ENCODE measurements at places on chromosomes 3 and 15.

DNA sequence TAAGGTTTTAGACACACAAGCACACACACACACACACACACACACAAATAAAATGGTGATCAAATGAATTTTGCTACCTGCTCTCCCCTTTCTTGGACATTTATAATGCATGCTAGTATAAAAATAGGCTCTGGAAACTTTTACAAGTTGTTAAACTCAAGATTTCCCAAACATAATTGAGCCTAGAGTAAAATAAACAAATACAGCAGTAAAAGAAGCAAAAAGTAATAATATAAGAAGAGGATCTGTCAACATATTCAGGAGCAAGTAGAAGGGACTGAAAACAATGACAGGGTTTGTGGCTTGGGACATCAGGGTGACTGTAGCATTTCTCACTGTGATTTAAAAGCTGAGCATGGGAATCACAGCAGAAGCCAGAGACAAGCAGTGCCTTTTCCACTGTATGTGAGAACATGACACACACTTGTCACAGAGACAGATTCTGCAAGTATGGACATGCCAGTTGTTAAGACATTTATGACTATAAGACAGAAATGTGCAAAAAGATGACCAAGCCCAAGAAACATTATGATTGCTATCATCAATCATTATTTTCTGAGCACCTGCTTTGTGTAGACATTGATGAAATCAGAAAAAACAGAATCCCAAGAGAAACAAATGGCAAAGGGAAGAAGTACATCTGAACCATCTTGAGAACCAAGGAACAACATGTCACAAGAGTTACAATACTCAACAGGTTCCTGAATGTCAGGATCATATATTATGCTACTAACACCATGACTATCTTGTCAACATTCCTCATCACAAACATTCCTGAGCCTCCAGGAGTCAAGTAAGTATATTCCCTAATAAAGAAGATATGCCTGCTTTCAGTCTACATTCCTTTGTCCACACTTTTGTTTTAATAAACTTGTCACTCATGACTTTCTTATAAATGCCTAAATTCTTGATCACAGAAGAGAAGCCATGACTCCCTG lies 7.1 kb downstream of the THRB start:
- DNase-seq = no peak

DNA sequence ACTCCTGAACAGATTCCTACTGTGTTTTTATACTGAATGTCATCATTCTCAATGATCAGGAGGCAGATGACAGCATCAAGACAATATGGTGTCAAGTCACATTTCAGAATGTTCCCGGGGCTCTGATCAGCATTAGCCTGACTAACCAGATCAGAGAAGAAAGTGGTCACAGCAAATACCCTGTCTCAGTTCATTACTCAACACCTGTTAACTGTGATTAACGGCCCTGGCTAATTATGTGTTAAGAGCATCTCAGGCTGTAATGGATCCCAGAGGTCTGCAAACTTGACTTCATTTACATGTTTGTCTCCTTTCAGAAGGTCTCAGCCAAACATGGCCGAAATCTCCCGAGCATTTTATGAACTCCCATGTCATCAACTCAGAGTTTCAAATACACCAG lies 833.7 kb downstream of the FHIT start:
- no peak for DNase-seq

GRCh38 chr3:190012784-190013183 lies 107.9 kb downstream of the P3H2 start:
- no peak for DNase-seq

DNA sequence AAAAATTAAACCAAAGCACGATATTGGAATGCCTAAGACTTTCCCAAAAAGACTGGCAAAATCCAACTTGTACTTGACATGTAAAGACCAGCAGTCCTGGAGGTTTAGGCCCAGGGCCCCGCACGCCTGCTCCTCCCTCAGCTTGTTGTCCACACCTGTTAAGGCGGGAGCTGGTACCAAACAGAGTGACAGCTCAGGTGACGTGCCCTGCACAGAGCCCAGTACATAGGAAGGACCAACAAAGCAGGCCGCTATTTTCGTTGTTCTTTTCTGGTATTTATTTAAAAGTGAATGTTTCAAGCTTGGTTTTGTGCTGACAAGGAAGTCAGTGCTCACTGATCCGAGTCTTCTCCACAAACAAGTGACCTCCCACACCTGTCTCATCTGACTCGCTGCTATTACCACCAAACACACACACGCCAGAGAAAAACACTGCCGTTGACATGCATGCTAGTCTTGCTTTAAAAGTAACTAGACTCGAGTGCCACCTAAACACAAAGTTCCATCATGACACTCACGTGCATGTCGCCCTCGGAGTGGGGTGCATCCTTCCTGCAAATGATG lies 50.2 kb downstream of the HERC2 start:
- no peak for DNase-seq

GRCh38 chr3:131535131-131535530 lies 32.4 kb upstream of the MRPL3 start:
- DNase-seq = no peak

GRCh38 chr3:158160958-158161357 lies 51.1 kb downstream of the RSRC1 start:
- DNase-seq = peak; percentile 43

DNA sequence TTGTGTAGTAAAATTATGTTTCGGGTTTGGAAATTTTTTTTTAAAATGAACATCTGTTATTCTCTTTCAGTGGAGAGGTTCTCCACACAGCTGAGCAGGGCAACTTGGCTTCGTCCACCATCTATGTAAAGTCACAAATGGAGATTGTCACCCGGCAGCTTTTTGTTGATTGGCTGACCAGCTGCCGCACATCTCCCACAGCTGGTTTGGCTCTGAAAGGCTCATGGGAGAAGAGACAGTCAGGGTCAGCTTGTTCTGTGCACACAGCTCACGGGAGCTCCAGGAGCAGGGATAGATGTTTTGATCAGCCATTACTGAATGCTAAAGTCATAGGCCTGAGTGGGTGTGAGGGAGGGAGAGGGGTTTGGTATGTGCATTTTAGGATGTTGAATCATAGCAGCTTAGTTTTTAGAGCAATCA lies 12.9 kb upstream of the CCDC80 start:
- DNase-seq = no peak

DNA sequence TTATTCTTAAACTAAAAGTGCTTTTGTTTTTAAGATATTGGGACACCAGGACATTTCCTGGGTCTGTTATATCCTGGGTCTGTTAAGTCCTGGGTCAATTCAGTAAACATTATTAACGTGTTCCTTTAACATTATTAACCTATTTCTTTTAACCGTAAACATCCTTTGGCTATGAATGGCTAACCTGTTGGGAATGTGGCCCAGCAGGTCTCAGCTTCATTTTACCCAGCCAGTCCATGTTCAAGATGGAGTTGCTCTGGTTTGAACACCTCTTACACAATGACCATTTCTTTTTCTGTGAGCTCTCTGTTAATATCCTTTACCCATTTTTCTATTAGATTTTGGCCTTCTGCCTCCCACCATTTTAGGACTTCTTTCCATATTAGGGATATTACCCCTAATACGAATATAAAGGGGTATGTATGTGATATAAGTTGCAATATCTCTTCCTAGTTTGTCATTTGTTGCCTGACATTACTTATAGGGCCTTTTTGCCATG lies 88.9 kb upstream of the NEDD4 start:
- DNase-seq = no peak

DNA sequence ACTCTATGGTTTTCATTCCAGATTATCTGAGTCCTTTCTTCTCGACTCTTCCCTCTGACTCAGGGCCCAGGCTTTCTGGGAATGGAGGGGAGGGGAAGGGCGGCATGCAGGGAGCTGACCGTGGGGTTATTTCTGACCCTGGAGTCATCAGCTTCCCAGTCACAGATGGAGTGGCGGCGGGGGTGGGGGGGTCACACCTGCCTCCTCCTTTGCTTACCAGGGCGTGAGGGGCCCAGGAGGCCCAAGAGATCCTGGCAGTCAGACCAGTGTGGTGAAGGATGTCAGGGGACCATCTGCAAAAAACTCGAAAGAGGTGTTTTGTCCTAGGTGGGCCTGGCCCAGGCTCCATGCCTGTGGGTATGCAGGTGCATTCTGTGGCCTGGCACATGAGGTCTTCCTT lies 996 bp upstream of the XIRP1 start:
- DNase-seq = no peak

- DNase-seq = no peak
These were observed 653 bp downstream of the MYO5C start for GRCh38 chr15:52294881-52295420.

GRCh38 chr3:188817935-188818269 lies 353.9 kb upstream of the TPRG1 start:
- no peak for DNase-seq

- DNase-seq = no peak
These were observed 29.2 kb downstream of the CPN2 start for GRCh38 chr3:194321693-194322640.

DNA sequence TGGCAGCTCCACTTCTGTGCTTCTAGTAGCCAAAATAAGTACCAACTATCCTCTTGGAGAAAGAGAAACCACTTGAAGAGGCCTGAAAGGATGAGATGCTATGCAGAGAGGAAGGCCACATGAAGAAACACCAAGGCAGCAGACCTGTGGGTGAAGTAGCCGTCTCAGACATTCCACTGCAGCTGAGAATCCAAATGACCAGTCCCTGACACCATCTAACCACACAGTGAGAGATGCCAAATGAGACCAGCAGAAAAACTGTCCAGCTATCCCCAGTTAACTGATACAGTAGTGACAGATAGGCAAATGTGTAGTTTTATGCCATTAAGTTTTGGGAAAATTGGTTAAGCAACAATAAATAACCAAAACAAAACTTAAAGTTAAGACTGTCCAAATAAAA lies 47.9 kb upstream of the ZSCAN2 start:
- DNase-seq = no peak

- no peak for DNase-seq
These were observed 197.2 kb downstream of the VGLL3 start for GRCh38 chr3:86793786-86794185.

DNA sequence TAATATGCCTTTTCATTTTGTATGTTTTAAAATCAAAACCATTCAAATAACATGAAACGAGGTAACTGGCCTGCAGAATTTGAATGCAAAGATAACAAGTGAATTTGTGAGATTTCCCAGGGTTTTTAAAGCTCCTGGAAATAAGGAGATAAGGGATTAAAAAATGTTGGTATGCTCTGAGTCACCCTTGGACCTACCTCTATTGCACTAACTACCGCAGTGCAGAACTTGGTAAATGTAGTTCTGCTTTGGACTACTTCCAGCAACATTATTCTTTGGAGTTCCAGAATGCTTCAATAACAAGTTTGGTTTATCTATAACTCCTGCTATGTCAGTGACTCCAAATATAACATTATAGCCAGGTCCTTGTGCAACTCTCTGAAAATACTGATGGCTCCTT lies 201.7 kb downstream of the GAP43 start:
- DNase-seq = no peak

- no peak for DNase-seq
These were observed 417.6 kb upstream of the SUCLG2 start for GRCh38 chr3:68072062-68072461.

- DNase-seq = no peak
These were observed 377.7 kb upstream of the AGTR1 start for GRCh38 chr3:148319960-148320359.

DNA sequence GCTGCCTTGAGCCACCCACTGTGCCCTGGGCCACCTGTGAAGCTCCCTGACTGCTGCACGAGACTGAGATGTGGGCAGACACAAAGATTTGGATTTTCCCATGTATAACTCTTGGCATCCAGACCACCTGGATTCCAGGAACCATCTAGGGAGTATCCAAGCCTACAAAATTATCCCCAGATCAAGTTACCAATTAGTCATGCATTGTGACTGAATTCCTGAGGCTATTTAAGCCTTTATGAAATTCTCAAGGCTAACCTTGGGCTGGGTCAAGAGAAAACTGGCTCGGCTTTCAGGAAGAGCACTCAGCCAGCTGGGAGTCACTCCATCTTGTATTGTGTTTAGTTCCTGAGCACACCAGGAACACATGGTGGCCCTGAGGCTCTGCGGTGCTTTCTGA lies 13.3 kb upstream of the ATP13A5 start:
- DNase-seq = no peak

- DNase-seq = no peak
These were observed 26.2 kb downstream of the ALDH1A2 start for GRCh38 chr15:58039079-58040035.

DNA sequence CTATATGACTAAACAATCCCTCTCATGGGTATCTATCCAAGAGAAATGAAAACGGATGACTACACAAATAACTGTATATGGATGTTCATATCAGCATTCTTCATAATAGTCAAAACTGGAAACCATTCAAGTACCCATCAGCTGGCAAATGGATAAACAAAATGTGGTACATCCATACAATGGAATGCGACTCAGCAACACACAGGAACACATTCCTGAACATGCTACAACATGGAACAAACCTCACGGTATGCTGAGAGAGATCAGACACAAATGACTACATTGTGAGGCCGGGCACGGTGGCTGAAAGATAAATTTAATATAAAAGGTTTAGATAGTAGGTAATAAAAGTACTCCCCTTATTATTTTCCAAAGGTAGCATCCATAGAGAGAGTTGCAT lies 42.6 kb downstream of the CCR4 start:
- no peak for DNase-seq

GRCh38 chr15:61383421-61383820 lies 154.3 kb upstream of the RORA start:
- DNase-seq = no peak

DNA sequence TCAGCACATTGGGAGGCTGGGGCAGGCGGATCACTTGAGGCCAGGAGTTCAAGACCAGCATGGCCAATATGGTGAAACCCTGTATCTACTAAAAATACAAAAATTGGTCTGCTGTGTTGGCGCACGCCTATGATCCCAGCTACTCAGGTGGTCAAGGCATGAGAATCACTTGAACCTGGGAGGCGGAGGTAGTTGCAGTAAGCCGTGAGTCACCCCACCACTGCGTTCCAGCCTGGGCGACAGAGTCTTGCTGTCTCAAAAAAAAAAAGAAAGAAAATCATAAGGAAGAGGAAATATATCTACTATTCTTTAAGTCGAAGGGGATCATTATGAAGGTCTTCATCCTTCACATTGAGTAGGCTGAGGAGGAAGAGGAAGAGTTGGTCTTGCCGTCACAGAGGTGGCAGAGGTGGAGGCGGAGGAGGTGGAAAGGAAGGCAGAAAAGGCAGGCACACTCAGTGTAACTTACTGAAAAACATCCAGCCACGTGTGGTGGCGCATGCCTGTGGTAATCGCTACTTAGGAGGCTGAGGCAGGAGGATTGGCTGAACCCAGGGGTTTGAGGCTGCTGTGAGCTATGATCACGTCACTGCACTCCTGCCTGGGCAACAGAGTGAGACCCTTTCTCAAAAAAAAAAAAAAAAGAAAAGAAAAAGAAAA lies 14.2 kb downstream of the CSK start:
- DNase-seq = no peak

DNA sequence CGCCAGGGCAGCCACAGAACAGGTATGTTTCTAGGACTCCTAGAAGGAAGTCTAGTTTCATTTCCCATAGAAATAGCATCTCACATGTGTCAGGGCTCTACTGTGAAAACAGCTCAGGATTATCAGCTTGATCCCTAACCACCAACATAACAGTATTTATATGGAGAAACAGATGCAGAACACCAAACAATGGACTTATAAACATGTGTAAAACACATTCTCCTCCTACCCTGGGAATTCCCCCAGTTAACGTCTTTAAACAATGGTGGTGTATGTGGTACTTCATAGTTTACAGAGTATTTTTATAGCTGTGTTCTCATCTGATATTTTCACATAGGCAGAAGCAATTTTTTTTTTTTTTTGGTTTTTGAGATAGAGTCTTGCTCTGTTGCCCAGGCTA lies 9.7 kb downstream of the TNFSF10 start:
- no peak for DNase-seq

Measured in erythroblast (primary cell).